Stimulated activated CD8-positive, alpha-beta memory T cell treated with anti-CD3 and anti-CD28 coated beads, Interleukin-4, amount 100 ng/mL, for 1 hour (primary cell): ENCODE measurements at places on chromosomes 13 and 19.

GRCh38 chr19:21902571-21902970, 66.6 kb upstream of the ZNF43 start:
- no peak for DNase-seq

DNA sequence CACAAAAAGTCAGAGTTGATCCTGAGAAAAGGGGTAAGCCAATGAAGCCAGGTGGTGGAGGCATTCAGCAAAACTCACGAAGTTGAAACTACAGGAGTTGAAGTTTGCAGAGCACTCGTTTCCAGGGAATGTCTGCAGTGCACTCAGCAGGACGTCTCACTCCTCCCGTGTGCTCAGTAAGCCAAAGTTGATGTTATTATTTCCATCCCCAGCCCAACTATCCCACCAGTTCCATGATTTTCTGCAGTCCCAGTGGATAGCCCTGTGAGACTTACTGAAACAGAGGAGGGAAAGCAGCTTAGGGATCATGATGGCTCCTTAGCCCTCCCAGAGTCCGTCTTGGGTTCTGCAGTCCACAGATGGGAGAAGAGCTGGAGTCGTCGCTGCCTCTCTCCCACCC, at the start of gene TARM1:
TARM1 (minus strand) TSS at position 334 of the 400 bp plus-strand sequence; CDS start at position 309, 25 bp downstream.
- DNase-seq, result no peak

- no peak for DNase-seq
Observed at GRCh38 chr19:9009935-9010651, at the start of gene MUC16. MUC16 (minus strand) TSS chr19:9010409.

- DNase-seq, result no peak
Observed at GRCh38 chr13:101919541-101920181, 467.2 kb downstream of the ITGBL1 start.

DNA sequence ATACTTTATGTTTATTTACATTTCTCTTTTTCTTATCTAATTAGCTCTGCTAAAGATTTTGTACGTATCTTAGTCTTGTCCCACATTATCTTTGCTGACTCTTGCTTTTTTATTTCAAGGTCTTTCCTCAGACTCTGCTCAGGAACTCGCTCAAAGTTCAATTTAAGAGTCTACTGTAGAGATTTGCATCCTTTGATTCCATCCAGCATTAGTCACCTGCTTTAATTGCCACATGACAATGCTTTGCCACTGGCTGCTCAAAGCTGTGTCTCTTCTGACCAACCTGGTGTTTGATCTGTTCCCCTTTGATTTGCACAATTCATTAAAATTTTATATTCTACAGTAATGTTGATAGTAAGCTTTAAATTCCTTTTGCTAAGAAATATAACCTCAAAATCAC, 157.9 kb upstream of the FREM2 start:
- no peak for DNase-seq
